Activated naive CD4-positive, alpha-beta T cell treated with anti-CD3 and anti-CD28 coated beads, Interleukin-2, amount 10 ng/mL, durations not matched to agents 7 days and 5 days (primary cell): ENCODE measurements at places on chromosomes 4 and X.

GRCh38 chrX:69388526-69388925 lies 115.6 kb upstream of the NALF2 start:
- no peak overlapping the region for H3K4me3 ChIP-seq
- no peak for DNase-seq
- H3K27me3 ChIP-seq, result peaks cover 3% of the 10 kb centered on the region
- no peak overlapping the region for H3K27ac ChIP-seq
- no peaks in the 10 kb centered on the region for H3K36me3 ChIP-seq
- H3K4me1 ChIP-seq, result no peaks in the 10 kb centered on the region

DNA sequence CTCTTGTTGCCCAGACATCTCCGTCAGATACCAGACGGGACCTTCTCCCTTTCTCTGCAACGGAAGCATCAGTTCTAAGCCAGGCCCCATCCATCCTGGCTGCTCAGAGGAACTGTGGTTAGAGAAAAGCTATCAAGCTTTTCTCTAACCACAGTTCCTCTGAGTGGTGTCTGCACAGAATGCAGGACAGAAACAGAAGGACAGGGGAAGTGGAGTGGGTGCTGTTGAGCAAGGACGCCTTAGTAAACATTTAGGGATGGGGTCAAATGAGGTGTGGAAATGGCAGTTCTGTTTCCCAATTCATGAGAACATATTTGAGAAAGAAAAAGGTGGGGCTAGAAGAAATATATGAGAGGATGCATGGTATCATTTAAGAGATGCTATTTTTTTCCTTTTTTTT lies 283.8 kb downstream of the CRLF2 start:
- H3K4me3 ChIP-seq, result no peak overlapping the region
- H3K27me3 ChIP-seq, result no peaks in the 10 kb centered on the region
- H3K27ac ChIP-seq, result no peak overlapping the region
- no peaks in the 10 kb centered on the region for H3K36me3 ChIP-seq

GRCh38 chrX:1906028-1906427 lies 291.2 kb downstream of the ASMT start:
- H3K4me1 ChIP-seq, result no peaks in the 10 kb centered on the region
- no peak for DNase-seq
- no peaks in the 10 kb centered on the region for H3K27me3 ChIP-seq
- no peak overlapping the region for H3K27ac ChIP-seq
- H3K4me3 ChIP-seq, result no peak overlapping the region

GRCh38 chr4:7146059-7146785 lies 46.1 kb upstream of the SORCS2 start:
- DNase-seq, result no peak
- no peaks in the 10 kb centered on the region for H3K36me3 ChIP-seq
- H3K27me3 ChIP-seq, result peaks cover 17% of the 10 kb centered on the region
- H3K27ac ChIP-seq, result no peak overlapping the region
- H3K4me1 ChIP-seq, result no peaks in the 10 kb centered on the region

DNA sequence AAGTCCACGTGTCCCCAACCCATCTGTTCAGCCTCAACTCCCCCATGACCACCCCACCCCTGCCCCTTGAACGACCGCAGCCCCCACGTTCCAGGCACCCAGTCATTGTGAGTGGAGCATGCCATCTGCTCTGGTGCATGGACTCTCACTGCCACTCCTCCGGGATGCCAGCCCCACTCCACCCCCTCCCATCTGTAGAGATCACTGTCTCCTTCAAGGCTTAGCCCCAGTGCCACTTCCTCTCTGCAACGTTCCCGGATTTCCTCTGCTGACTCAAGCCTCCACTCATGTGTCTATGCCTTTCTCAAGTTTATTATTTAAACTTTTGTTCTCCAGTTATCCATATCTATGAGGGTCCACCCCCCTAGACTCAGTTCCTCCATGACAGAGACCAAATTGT lies 54.0 kb downstream of the MAML3 start:
- no peak overlapping the region for H3K27ac ChIP-seq
- no peaks in the 10 kb centered on the region for H3K36me3 ChIP-seq
- DNase-seq, result peak; percentile 38
- peak overlapping the region; percentile 25 for H3K4me3 ChIP-seq
- peaks cover 75% of the 10 kb centered on the region for H3K4me1 ChIP-seq
- no peaks in the 10 kb centered on the region for H3K27me3 ChIP-seq

- no peaks in the 10 kb centered on the region for H3K4me1 ChIP-seq
- DNase-seq, result no peak
- H3K4me3 ChIP-seq, result no peak overlapping the region
- peaks cover 6% of the 10 kb centered on the region for H3K27me3 ChIP-seq
These were observed 3.1 kb downstream of the PPBP start for GRCh38 chr4:73984736-73985527.

DNA sequence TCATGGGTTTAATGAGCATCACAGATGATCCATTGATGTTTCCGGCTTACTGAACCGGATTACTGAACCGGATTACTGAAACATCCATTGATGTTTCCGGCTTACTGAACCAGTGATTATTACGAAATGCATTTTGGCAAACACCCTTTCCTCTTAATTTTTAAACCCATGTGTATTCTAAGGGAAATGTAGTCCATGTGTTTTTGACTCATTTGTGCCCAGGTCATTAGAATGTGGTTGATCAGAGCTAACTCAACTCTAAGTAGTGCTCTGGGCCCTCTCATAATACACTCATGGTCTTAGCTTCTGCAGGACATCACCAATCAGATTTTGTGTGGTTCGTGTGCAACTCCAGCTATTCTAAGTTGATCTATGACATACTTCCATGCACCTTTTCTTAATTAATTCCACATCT lies 141.6 kb downstream of the SPATA18 start:
- no peak overlapping the region for H3K27ac ChIP-seq
- no peaks in the 10 kb centered on the region for H3K27me3 ChIP-seq
- H3K4me3 ChIP-seq, result no peak overlapping the region
- no peaks in the 10 kb centered on the region for H3K36me3 ChIP-seq
- H3K4me1 ChIP-seq, result no peaks in the 10 kb centered on the region

- no peaks in the 10 kb centered on the region for H3K27me3 ChIP-seq
- H3K36me3 ChIP-seq, result peaks cover 50% of the 10 kb centered on the region
- no peak for DNase-seq
- peaks cover 36% of the 10 kb centered on the region for H3K4me1 ChIP-seq
These were observed 7.2 kb downstream of the PPM1K start for GRCh38 chr4:88276952-88277710.

DNA sequence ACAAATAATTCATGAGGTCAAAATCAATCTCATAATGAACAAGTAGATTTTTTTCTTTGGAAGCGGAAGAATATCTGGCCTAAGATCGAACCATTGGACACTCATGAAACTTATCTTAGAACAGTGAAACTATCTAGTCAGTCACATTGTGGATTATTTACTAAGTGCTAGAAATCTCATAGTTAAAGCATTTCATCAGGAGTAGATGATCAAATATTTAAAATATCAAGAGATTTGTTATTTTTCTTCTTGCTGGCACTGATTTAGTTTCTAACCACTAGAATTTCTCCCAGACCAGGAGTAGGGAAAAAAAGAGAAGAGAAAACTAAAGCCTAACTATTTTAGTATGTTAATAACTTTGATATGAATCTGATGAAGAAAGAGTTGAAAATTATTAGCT lies 105.5 kb downstream of the SHROOM3 start:
- no peak overlapping the region for H3K4me3 ChIP-seq
- H3K27ac ChIP-seq, result no peak overlapping the region
- no peaks in the 10 kb centered on the region for H3K36me3 ChIP-seq
- H3K4me1 ChIP-seq, result peaks cover 13% of the 10 kb centered on the region
- H3K27me3 ChIP-seq, result peaks cover 6% of the 10 kb centered on the region
- no peak for DNase-seq

- H3K4me1 ChIP-seq, result peaks cover 32% of the 10 kb centered on the region
- no peaks in the 10 kb centered on the region for H3K36me3 ChIP-seq
- H3K4me3 ChIP-seq, result no peak overlapping the region
- H3K27me3 ChIP-seq, result peaks cover 4% of the 10 kb centered on the region
- DNase-seq, result no peak
These were observed 2.1 kb upstream of the AVPR2 start for GRCh38 chrX:153902385-153902784.

- no peaks in the 10 kb centered on the region for H3K36me3 ChIP-seq
- no peaks in the 10 kb centered on the region for H3K27me3 ChIP-seq
- H3K4me1 ChIP-seq, result no peaks in the 10 kb centered on the region
- DNase-seq, result no peak
These were observed 1264.7 kb downstream of the PCDH7 start for GRCh38 chr4:31984872-31985271.

- no peaks in the 10 kb centered on the region for H3K27me3 ChIP-seq
- H3K27ac ChIP-seq, result peak overlapping the region; percentile 98
- DNase-seq, result no peak
- peak overlapping the region; percentile 43 for H3K4me3 ChIP-seq
These were observed 49.3 kb upstream of the CLCN4 start for GRCh38 chrX:10107483-10107882.

GRCh38 chrX:68831405-68832100 lies 2.7 kb downstream of the EFNB1 start:
- H3K36me3 ChIP-seq, result peaks cover 2% of the 10 kb centered on the region
- no peak overlapping the region for H3K27ac ChIP-seq

DNA sequence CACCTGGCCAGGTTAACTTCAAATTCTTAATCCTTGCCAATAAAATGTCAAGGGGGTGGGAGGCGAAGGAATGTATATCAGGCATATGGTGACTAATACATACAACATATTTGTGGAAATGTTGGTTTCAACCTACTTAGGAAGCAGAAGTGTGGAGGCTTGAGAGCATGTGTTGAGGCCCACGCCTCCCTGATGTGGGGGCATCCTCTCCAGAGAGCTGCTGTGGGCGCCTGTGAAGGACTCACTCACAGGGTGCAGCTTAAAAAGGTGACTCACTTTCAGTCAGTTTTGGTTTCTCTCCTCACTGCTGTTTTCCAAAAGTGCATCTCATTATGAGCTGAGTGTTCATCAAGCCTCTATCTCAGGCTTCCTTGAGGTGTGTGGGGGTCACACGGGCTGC lies 27.5 kb downstream of the LNX1 start:
- no peak overlapping the region for H3K4me3 ChIP-seq
- no peak overlapping the region for H3K27ac ChIP-seq
- H3K4me1 ChIP-seq, result no peaks in the 10 kb centered on the region
- no peaks in the 10 kb centered on the region for H3K36me3 ChIP-seq
- no peaks in the 10 kb centered on the region for H3K27me3 ChIP-seq
- DNase-seq, result no peak

DNA sequence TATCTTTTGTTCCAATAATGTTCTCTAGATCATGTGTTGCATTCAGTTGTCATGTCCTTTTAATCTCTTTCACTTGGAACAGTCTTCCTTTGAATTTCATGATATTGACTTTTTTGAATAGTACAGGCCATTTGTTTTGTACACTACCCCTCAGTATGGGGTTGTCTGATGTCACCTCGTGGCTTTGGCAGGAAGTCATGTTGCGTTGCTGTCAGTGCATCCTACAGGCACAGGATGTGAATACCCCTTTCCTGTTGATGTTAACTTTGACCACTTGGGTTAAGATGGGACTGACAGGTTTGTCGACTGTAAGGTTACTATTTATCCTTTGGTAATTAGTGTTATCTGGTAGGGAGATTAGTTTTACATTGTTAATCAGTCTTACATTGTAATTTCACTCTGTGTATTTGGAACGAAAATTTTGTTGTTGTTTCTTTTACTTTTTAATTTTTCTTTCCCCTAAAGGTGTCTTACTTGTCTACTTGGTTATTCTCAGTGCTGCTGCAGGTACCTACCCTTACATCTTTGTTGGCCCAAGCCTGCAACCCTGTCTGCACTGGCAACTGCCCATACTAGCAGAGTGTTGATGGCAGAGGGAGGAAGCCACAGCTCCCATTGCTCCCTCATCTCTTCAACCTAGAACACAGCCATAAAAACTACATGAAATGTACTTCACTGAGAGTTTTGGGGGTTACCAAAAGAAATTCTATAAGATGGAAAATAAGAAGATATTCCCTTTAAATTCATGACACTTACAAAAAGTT lies 14.7 kb upstream of the ATP8A1 start:
- H3K36me3 ChIP-seq, result peaks cover 5% of the 10 kb centered on the region
- peaks cover 38% of the 10 kb centered on the region for H3K4me1 ChIP-seq
- peak; percentile 58 for DNase-seq

- H3K27me3 ChIP-seq, result no peaks in the 10 kb centered on the region
- H3K4me3 ChIP-seq, result no peak overlapping the region
- no peaks in the 10 kb centered on the region for H3K4me1 ChIP-seq
- no peak for DNase-seq
These were observed 1493.8 kb upstream of the IGFBP7 start for GRCh38 chr4:58603951-58604350.

- peaks cover 5% of the 10 kb centered on the region for H3K27me3 ChIP-seq
- DNase-seq, result no peak
- H3K36me3 ChIP-seq, result no peaks in the 10 kb centered on the region
- H3K4me3 ChIP-seq, result no peak overlapping the region
- H3K4me1 ChIP-seq, result no peaks in the 10 kb centered on the region
These were observed 14.2 kb upstream of the PJA1 start for GRCh38 chrX:69179380-69179911.

GRCh38 chr4:168550064-168550766 lies 53.4 kb downstream of the PALLD start:
- H3K36me3 ChIP-seq, result no peaks in the 10 kb centered on the region
- H3K4me1 ChIP-seq, result no peaks in the 10 kb centered on the region
- DNase-seq, result no peak

DNA sequence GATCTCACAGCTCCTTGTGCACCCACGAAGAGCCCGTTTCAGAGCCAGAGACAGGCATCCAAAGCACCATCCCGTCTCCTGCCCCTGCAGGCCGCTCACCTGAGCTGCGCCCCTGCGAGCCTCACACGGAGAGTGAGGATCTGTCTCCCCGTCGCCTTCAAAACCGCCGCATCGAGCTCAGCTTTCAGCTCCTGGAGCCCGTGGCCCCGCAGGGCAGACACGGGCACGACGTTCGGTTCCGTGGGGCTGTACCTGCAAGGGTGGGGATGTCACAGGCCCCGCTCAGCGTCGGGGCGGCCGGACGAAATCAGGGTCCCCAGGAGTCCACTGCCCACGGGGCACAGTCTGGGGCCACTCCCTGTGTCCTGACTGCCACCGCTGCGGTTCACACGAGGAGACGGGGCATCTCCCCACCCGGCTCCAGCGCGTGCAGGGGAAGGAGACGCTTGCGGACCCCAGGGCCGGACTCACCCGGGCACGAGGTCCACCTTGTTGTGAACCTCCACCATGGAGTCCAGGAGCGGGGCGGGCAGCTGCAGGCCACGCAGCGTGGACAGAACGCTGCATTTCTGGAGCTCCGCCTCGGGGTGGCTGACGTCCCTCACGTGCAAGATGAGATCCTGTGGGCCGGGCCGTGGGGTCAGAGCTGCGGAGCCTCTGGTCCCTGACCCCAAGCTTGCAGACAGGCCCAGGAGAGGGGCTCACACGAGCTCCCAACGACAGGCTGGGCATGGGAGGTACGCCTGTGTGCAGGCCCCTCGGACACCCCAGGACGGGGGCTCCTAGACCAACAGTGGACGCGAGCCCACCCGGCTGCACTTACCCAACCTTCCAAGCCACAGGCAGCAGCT lies 11.1 kb downstream of the GTPBP6 start:
- H3K27ac ChIP-seq, result no peak overlapping the region
- H3K36me3 ChIP-seq, result peaks cover 50% of the 10 kb centered on the region
- no peaks in the 10 kb centered on the region for H3K4me1 ChIP-seq
- no peaks in the 10 kb centered on the region for H3K27me3 ChIP-seq
- no peak overlapping the region for H3K4me3 ChIP-seq

GRCh38 chr4:23290656-23291055 lies 597.9 kb downstream of the GBA3 start:
- H3K27ac ChIP-seq, result no peak overlapping the region
- no peaks in the 10 kb centered on the region for H3K27me3 ChIP-seq
- DNase-seq, result no peak
- peaks cover 21% of the 10 kb centered on the region for H3K4me1 ChIP-seq
